Right cardiac atrium (tissue), 5 donors: ENCODE measurements at places on chromosomes 5 and 9. TPM values are rescaled to one million over a fixed set of nuclear protein-coding genes. Genes with fewer than 3 reads are reported as not detected.

The GABRA6 gene
- not detected for total RNA-seq

The PCDHA2 gene
- total RNA-seq: not detected

The C5orf58 gene
- 0.47 TPM for total RNA-seq

The SLC24A2 gene
- total RNA-seq: not detected

The SMIM33 gene
- not detected for total RNA-seq

The FBN2 gene
- total RNA-seq: 1.3 TPM

The ANKRD31 gene
- total RNA-seq: 0.06 TPM

The PCDHGC4 gene
- total RNA-seq: 1.8 TPM

The CTXN3 gene
- not detected for total RNA-seq

The SLC6A19 gene
- total RNA-seq: not detected

The NR4A3 gene
- 4.9 TPM for total RNA-seq

The STC2 gene
- total RNA-seq: 9.4 TPM

The LPAR1 gene
- total RNA-seq: 33.7 TPM

The KCTD16 gene
- total RNA-seq: 0.31 TPM

The JMY gene
- total RNA-seq: 10.3 TPM

The CFAP77 gene
- 6.0 TPM for total RNA-seq

The GDA gene
- 0.14 TPM for total RNA-seq

The ZNF782 gene
- total RNA-seq: 4.3 TPM

The SNX30 gene
- 3.9 TPM for total RNA-seq

The TLE4 gene
- total RNA-seq: 16.3 TPM

The SVEP1 gene
- total RNA-seq: 14.2 TPM

The PCDHA3 gene
- total RNA-seq: 0.31 TPM

The F2RL2 gene
- 0.32 TPM for total RNA-seq

The TMEM252 gene
- not detected for total RNA-seq

The SLC1A3 gene
- 32.8 TPM for total RNA-seq

The PCDHGB1 gene
- total RNA-seq: 2.7 TPM

The ZFYVE16 gene
- total RNA-seq: 42.6 TPM

The AQP7 gene
- 180 TPM for total RNA-seq

The AHRR gene
- total RNA-seq: 0.40 TPM

The ADAMTS19 gene
- total RNA-seq: 2.1 TPM

The PRRX2 gene
- 4.5 TPM for total RNA-seq

The NSG2 gene
- not detected for total RNA-seq

The C1QTNF3 gene
- 3.3 TPM for total RNA-seq

The C9orf50 gene
- 0.20 TPM for total RNA-seq

The CREB3 gene
- 24.7 TPM for total RNA-seq

The CD274 gene
- total RNA-seq: 10.8 TPM

The SPINK4 gene
- total RNA-seq: not detected

The MEGF10 gene
- 2.7 TPM for total RNA-seq

The SHOC1 gene
- not detected for total RNA-seq

The TAF11L10 gene
- total RNA-seq: not detected

The SLC25A46 gene
- total RNA-seq: 42.2 TPM

The DDX4 gene
- not detected for total RNA-seq

The COL15A1 gene
- 65.9 TPM for total RNA-seq

The TRPM3 gene
- total RNA-seq: 1.2 TPM

The ANXA2R gene
- 0.95 TPM for total RNA-seq

The SLC4A9 gene
- 0.25 TPM for total RNA-seq

The KCNV2 gene
- total RNA-seq: not detected

The STPG3 gene
- not detected for total RNA-seq

The LCN2 gene
- not detected for total RNA-seq

The HAVCR2 gene
- total RNA-seq: 5.2 TPM

The MARCOL gene
- total RNA-seq: not detected

The FBXW2 gene
- total RNA-seq: 44.5 TPM

The FAM200C gene
- 4.4 TPM for total RNA-seq

The ANKRD18B gene
- 0.75 TPM for total RNA-seq

The ACTBL2 gene
- total RNA-seq: not detected
